ENCODE measurements at places on chromosomes 5 and 9.

- DNase-seq = no peak
Observed at GRCh38 chr5:131250751-131251475, 12.9 kb upstream of the CDC42SE2 start.

DNA sequence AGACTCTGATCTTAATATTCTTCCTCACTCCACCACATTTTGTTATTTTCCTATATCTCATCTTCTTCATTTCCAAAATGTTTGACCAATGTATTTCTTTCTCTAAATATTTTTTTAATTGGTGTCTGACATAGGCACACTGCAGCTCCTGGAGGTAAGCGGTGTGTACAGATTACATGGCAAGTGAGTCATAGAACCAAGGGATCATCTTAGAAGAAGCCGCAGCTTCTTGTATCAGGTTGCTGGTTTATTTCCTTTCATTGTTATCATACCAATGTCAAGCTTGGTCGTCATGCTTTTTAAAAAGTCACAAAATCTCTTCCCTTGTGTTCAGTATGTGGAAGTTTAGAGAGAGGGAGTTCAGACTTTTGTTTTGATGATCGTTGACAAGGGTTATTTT, 526.1 kb upstream of the CDH18 start:
- DNase-seq = no peak

- DNase-seq = no peak
Observed at GRCh38 chr5:26232706-26233105, 805.7 kb downstream of the CDH9 start.

DNA sequence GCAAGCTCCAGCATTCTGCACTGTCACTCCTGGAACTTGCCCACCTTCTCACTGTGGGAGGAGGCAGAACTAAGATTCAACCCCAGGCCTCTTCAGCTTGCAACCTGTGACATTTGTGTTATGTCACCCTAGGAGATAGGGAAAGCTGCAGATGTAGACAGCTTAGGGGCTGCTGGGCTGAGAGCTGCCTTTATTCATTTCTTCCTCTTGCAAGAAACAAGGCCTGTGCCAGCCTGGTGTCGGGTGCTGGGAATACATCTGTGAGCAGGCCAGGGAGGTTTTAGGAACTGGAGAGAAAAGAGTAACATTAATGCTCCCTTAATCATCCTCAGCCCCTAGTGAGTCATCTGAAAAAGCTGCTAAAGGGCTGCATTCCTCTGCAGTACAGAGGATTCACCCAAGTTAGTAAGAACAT, 101.8 kb downstream of the FGF18 start:
- no peak for DNase-seq

- DNase-seq = no peak
Observed at GRCh38 chr9:14888272-14888671, 22.0 kb downstream of the FREM1 start.

GRCh38 chr9:137665226-137665625, 46.4 kb downstream of the EHMT1 start:
- DNase-seq = no peak

- no peak for DNase-seq
Observed at GRCh38 chr9:130694205-130694604, 625 bp downstream of the EXOSC2 start.

DNA sequence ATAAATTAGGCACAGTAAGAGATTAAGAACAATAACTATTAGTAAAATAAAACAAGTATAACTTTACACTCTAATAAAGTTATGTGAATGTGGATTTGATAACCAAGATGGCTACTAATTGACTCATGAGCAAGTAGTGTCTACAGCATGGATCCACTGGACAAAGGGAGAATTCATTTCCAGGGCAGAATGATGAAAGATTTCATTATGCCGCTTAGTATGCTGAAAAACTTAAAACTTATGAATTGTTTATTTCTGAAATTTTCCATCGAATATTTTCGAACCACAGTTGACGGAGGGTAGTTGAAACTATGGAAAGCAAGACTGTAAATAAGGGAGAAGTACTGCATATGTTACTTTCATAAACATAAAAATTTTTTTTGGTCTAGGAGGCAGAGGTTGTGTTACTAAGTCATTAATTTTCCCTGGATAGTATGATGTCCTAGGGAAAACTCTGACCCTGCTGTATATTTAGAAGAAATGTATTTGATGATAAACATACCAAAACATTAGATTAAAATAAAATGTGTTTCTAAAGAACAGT, 24.9 kb upstream of the TARS1 start:
- DNase-seq = no peak

- no peak for DNase-seq
Observed at GRCh38 chr9:12889402-12890106, 114.7 kb downstream of the LURAP1L start.

- no peak for DNase-seq
Observed at GRCh38 chr9:129182625-129183494, 4.8 kb upstream of the IER5L start.

- DNase-seq = no peak
Observed at GRCh38 chr5:145968970-145969713, 32.8 kb downstream of the SH3RF2 start.

DNA sequence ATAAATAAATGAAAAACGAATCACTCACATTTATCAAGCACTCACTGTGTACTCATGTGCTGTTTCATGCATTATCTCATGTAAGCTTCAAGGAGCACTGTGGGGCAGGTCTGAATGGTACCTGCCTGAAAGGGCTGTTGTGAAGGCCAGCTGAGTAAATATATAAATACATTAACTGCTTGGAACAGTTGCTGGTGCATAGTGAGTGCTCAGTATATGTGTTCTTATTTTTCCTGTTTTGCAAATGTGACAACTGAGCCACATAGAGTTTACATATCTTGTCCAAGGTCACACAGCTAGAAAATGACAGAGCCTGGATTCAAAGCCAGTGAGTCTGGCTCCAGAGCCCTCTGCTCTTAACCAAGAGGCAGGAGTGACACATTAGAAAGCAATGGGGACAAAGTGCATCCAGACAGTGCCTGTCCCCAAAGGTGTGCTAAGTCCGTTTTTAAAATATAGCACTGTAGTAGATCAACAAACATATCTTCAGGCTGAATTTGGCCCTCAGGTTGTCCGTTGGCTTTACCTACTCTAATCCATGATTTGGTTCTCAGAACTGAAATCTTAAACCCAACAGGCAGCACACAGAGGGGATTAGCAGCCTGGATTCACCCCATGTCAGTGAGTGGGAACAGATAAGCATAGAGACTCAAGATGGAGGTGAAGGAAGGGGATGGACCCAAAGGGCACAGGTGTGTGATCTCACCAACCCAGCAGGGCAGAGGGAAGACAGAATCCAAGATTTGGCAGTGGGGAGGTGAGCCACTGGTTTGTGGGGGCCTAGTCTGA, 70.8 kb downstream of the WWC1 start:
- no peak for DNase-seq

DNA sequence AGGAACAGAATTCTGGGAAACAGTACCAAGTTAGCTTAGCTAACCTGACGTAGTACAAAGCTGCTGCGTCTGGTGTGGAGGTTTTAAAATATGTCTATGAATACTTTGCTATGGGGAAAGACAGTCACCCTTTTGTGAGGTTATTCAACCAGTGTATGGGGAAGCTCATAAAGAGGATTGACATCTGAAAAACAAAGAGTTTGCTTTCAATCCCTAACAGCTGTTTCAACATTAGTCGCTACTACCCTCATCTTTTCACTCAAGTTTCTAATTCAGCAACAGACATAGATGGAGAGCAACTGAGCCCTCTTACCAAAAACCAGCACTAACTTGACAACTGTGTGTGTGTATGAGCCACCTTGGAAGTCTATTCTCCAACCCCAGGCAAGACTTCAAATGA, 7.8 kb upstream of the MSANTD3 start:
- no peak for DNase-seq

DNA sequence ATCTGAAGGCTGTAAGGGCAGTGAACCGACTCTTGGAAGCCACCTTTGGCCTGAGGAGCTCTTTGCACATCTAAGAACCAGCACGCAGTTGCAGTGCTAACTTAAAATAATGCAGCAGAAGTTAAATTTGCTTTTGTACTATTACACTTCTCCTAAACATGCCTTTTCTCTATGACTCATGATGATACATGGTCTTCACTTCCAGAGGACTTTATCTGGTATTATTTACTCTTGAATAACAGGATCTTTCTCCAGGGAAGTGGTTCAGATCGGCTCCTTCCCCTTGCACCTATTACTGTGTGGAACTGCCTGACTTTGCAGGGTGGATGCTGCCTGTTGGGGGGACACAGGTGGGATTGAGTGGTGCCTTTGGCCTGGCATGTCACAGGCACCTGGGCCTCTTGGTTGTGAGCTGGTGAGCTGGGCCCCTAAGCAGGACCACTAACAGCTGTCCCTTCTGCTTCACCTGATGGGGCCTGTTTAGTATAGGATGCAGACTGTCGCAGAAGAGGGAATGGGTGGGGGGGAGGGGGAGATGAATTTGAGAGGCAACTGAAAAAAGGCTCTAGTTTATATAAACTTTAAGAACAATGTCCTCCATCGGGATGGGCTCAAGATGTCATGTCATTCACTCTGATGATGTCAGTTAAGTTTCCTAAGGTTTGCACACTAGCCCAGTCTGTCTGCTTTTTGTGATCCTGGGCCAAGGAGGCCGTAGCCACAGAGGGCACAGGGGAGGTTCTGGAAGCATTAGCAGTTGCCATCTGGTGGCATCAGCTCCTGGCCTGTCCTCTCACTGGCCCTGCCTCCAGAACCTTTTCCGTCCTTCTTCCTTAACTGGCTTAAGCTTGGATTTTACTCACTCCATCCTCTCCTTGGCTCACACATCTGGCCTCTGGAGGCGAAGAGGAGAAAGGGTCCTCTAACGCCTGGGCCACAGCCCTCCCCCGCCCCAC, 33.9 kb upstream of the GABBR2 start:
- DNase-seq = no peak

- DNase-seq = no peak
Observed at GRCh38 chr9:636931-637591, 204.4 kb upstream of the DMRT1 start.

- no peak for DNase-seq
Observed at GRCh38 chr9:91795598-91796241, 154.3 kb downstream of the ROR2 start.

- DNase-seq = no peak
Observed at GRCh38 chr9:82153032-82153431, 164.5 kb downstream of the SPATA31D1 start.

DNA sequence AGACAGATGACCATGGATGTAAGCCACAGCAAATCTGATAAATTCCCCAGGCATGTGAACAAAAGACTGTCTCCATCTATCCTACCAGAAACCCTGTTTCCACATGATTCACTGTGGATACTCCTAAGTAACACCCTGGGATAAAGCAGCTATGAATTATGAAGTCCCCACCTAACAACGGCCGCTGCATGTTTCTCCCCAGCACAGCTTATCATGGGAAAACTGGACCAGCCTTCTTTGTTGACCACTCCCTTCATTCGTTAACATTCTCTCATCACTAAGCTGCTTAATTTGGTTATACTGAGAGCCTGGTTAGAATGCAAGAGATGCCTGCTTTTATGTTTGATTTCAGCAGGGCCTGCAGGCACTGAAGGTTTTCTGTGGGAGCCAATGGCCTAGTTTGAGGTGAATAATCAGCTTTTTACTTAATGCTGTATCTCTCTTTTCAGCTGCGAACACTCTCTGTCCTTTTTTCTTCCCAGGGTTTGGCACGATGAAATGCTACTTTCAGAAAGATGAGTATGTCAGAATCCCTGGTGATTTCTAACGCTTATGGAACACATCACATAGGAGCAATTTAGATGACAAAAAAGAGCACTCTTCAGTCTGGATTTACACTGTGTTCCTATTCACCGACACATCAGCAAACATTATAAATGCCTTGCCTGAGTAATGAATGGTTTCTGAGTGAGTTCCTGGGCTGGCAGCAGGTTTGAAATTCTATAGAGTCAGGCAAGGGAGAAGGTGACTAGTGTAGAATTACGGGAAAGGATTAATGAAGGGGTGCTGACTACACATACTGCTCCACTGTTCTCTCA, 318.4 kb upstream of the ZNF608 start:
- no peak for DNase-seq

- DNase-seq = no peak
Observed at GRCh38 chr5:141516672-141517025, 27.8 kb downstream of the PCDHGC5 start.

DNA sequence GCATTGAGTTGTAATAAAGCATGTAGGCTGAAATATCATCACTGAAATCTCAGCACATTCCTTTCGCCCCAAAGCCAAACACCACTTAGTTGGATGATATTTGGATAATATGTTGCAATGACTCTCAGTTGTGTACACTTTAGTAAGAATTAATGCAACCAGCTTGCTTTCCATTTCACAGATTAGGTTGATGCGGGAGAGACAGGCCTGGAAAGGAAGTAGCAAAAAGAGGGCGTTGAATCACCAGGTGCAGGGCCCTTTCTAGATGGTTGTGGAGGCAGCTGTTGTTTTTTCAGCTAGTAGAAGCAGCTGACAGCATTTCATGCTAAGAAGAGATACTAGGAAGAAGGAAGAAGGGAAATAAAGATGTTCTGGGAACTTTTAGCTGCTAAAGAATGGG, 30.9 kb downstream of the DMRT3 start:
- no peak for DNase-seq

DNA sequence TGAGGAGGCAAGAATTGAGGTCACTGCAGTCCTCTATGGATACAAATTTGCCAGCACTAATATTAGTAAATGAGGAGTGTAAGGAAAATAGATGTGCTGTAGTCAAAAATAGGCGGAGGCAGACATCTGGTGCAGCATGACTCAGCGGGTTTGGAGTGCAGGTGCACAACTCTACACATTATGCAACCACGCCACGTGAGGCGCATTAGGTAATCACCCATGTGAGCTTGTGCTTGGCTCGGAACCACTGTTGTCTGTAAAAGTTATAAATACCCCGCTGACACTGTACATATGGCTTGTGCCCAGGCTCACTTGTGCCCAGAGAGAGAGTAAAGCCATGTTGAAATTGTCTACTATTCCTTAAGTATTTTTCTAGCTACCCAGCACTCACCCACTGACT, 623.5 kb upstream of the NUDT12 start:
- DNase-seq = no peak

DNA sequence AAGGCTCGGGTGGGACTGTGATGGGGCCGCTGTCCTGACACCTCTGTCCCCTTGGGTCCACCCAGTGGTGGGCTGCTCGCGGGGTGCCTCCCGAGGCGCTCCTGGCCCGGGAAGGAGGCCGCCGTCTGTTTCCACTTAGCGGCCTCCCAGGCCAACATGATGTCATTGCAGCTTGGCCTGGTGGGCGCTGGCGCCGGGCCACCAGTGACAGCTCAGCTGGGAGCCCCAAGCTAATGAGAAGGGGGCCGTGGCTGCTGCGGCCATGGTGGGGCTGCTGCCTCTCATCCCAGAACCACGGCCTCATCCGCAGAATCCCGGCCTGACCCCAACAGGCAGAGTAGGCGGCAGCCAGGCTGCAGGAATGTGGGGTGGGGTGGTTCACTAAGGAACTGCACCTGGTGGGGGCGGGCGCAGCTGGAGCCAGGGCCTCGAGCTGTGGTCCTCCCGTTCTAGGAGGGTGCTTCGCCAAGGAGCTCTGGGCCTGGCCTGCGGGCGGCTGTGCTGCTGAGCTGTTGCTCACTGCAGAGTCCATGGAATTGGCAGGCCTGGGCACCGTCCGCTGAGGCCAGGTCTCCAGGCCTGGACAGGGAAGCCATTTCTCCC, 123.5 kb upstream of the COL5A1 start:
- no peak for DNase-seq

Data from immature natural killer cell (primary cell).